ENCODE measurements at places on chromosomes 2 and 18. TPM values are rescaled to one million over a fixed set of nuclear protein-coding genes. Genes with fewer than 3 reads are reported as not detected.

GRCh38 chr2:191961556-191961955, 114.7 kb upstream of the CAVIN2 start:
- H3K4me3 ChIP-seq: no peak overlapping the region
- no peak overlapping the region for H3K27ac ChIP-seq
- no peaks in the 10 kb centered on the region for H3K4me1 ChIP-seq
- no peak for DNase-seq
- H3K27me3 ChIP-seq: no peaks in the 10 kb centered on the region
- no peaks in the 10 kb centered on the region for H3K36me3 ChIP-seq

DNA sequence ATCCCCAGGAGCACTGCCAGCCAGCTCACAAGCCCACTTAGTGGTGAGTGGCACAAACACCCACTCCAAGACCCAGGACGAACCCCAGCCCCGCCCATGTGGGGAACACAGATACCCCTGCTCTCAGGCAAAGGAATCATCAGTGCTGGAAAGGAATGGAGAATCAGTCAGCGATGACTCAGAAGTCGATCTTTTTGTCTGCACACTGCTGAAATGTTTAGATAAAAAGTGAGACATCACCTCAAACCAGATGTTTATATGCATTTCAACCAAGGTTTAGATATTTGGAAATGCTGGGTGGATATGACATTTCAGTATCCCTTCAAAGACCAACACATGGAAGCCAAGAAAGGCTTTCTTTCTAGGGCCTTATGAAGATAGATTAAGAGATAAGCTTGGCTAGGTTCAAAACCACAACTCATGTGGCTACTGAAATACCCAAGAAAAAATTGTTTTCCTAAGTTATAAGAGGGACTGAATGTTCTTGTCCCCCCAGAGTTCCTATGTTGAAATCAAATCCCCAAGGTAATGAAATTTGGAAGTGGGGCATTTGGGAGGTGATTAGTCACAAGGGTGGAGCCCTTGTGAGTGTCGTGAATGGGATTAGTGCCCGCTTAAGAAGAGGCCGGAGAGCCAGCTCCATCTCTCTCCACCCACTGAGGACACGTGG, 43.7 kb downstream of the POU3F3 start:
- H3K27ac ChIP-seq: no peak overlapping the region
- no peak for DNase-seq
- H3K27me3 ChIP-seq: no peaks in the 10 kb centered on the region
- H3K4me1 ChIP-seq: no peaks in the 10 kb centered on the region
- H3K4me3 ChIP-seq: no peak overlapping the region
- no peaks in the 10 kb centered on the region for H3K36me3 ChIP-seq

Gene RFX8
- total RNA-seq: 0.08 TPM

Gene CHRND
- total RNA-seq: not detected

DNA sequence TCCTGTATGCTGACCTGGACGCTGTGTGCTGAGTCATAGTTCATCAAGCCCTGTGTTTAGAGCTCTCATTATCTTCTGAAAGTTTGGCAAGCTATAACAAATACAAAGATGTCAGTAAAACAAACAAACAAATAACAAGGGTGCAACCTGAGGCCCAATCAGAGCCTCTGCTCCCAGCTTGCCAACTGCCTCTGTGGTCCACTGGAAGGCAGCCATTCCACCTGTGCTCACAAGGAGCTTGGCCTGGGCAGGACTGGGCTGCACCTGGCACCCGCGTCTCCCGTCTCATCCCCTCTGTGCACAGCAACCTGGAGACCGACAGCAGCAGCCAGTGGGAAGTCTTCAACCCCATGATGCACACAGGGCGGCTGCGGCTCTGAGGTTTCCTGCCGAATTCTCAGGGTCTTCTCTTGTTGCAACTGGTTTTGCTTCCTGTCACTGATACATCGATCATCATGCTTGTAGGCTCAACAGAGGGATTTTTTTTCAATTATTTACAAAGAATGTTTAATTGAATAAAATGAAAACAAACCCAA, 97.8 kb downstream of the TMEM18 start:
- H3K27me3 ChIP-seq: peaks cover 3% of the 10 kb centered on the region
- no peaks in the 10 kb centered on the region for H3K4me1 ChIP-seq
- no peaks in the 10 kb centered on the region for H3K36me3 ChIP-seq

GRCh38 chr2:12087175-12087574, 340.7 kb downstream of the LPIN1 start:
- no peaks in the 10 kb centered on the region for H3K4me1 ChIP-seq
- H3K27me3 ChIP-seq: no peaks in the 10 kb centered on the region
- no peaks in the 10 kb centered on the region for H3K36me3 ChIP-seq

GRCh38 chr2:10167316-10167715, 44.8 kb downstream of the RRM2 start:
- no peaks in the 10 kb centered on the region for H3K36me3 ChIP-seq
- no peaks in the 10 kb centered on the region for H3K27me3 ChIP-seq
- no peak for DNase-seq
- H3K4me3 ChIP-seq: no peak overlapping the region
- no peaks in the 10 kb centered on the region for H3K4me1 ChIP-seq

- H3K27me3 ChIP-seq: no peaks in the 10 kb centered on the region
- H3K36me3 ChIP-seq: no peaks in the 10 kb centered on the region
- no peak for DNase-seq
- H3K4me3 ChIP-seq: no peak overlapping the region
- no peak overlapping the region for H3K27ac ChIP-seq
Observed at GRCh38 chr2:172896661-172897081, 161.0 kb downstream of the RAPGEF4 start.

DNA sequence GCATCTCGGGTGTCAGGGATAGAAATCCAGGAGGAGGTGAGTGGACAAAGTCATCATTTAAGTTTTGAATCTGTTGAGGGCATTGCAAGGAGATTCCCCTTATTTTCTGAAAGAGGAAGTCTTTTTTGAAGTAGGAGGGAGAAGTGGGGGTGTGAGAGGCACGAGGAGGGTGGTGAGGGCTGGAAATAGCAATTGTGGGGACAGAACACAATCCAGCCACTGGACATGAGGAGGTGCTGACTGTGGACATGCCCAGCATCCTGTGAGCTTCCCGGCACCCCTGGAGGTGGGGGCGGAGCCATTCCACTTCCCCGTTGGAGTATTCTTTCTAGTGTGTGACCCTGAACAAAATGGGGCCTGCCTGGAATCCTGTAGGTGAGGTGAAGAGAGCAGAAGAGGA, 310.7 kb upstream of the EPAS1 start:
- no peaks in the 10 kb centered on the region for H3K27me3 ChIP-seq
- H3K36me3 ChIP-seq: no peaks in the 10 kb centered on the region
- peaks cover 18% of the 10 kb centered on the region for H3K4me1 ChIP-seq
- no peak overlapping the region for H3K4me3 ChIP-seq
- peak; percentile 24 for DNase-seq

- H3K36me3 ChIP-seq: peaks cover 19% of the 10 kb centered on the region
- peaks cover 23% of the 10 kb centered on the region for H3K4me1 ChIP-seq
- DNase-seq: no peak
Observed at GRCh38 chr2:216119986-216120385, 10.8 kb downstream of the XRCC5 start.

- H3K27me3 ChIP-seq: peaks cover 3% of the 10 kb centered on the region
- no peak for DNase-seq
Observed at GRCh38 chr18:12282442-12283039, 25.5 kb upstream of the TUBB6 start.

Gene ERFE
- 14.0 TPM for total RNA-seq

DNA sequence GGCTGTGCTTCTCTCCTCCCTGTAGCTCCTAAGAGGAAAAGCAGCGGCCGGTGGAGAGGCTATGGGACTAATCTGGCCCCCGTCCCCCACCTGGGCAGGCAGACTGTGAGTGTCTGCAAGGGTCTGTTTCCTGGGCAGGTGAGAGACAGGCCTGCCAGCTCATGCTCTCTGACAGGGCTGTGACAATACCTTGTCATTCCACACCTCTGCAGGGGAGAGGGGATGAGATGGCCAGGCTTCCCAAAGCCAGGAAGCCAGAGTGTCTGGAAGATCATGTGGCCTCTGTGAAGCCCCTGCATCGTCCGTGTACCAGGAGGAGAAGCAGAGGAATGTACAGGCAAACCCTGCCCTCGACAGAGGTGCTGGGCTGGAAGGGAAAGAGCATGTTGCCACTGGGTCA, 142.5 kb upstream of the GATA6 start:
- no peaks in the 10 kb centered on the region for H3K27me3 ChIP-seq
- no peak for DNase-seq
- no peak overlapping the region for H3K27ac ChIP-seq
- H3K4me3 ChIP-seq: no peak overlapping the region
- peaks cover 2% of the 10 kb centered on the region for H3K4me1 ChIP-seq
- no peaks in the 10 kb centered on the region for H3K36me3 ChIP-seq

DNA sequence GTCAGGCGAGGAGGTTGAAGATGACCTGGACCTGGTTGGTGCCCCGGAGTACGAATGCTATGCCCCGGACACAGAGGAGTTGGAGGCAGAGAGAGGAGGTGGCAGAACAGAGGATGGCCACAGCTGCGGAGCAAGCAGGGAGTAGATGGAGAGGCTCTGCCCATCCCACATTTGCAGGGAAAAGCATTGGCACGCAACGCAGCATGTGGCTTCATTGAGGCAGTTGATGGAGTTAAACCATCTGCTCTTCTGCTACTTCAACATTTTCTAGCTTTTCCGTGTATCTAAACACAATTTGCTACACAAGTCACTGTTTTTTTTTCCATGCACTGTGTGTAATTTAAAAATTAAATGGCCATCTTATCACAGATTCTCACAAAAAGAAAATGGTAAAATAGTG, 11.8 kb downstream of the RBFA start:
- peaks cover 8% of the 10 kb centered on the region for H3K36me3 ChIP-seq
- DNase-seq: no peak
- H3K4me3 ChIP-seq: no peak overlapping the region
- H3K27ac ChIP-seq: no peak overlapping the region
- no peaks in the 10 kb centered on the region for H3K27me3 ChIP-seq

- no peaks in the 10 kb centered on the region for H3K27me3 ChIP-seq
- no peak overlapping the region for H3K27ac ChIP-seq
- peaks cover 2% of the 10 kb centered on the region for H3K4me1 ChIP-seq
- H3K36me3 ChIP-seq: no peaks in the 10 kb centered on the region
- DNase-seq: no peak
- H3K4me3 ChIP-seq: no peak overlapping the region
Observed at GRCh38 chr18:62759704-62760402, 44.5 kb downstream of the PHLPP1 start.

DNA sequence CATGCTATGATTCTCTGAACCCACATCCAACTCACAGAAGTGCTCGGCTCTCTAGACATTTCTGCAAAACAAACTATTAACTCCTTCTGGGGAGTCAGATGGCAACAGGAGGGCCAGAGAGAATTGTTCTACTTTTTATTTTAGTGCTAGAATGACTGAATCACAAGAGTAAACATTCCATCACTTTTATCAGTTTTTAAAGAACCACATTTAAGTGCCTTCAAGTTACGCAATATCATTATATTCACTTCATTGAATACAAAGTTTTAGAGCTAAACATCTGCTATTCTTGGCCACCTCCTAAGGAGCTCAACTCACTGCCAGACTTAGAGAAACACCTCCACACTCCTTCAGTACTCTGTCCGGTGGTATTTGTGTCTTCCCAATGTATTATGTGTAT, 22.4 kb downstream of the B4GALT6 start:
- no peak overlapping the region for H3K4me3 ChIP-seq
- H3K27ac ChIP-seq: no peak overlapping the region
- no peak for DNase-seq
- no peaks in the 10 kb centered on the region for H3K4me1 ChIP-seq
- H3K27me3 ChIP-seq: no peaks in the 10 kb centered on the region

Gene PCGF1
- 11.1 TPM for total RNA-seq

DNA sequence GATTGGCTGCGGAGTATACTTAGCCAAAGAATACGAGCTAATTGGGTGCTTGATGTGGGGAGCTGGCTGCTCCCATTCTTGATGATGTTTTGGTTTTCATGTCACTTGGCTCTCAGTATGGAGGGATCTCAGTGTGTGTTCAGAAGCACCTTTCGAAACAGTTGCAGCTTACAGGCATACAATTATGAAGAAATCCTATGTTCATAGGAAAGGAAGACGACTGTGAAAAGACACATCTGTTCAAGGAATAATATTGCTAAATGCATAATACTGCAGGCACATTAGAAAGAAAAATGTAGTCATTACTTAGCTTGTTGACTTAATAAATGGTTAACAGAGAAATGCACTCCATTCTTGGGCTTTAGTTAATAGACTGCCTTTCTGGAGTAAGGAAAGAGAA, 4.1 kb downstream of the LRRC30 start:
- H3K27ac ChIP-seq: no peak overlapping the region
- no peaks in the 10 kb centered on the region for H3K4me1 ChIP-seq
- H3K36me3 ChIP-seq: no peaks in the 10 kb centered on the region
- no peaks in the 10 kb centered on the region for H3K27me3 ChIP-seq
- no peak overlapping the region for H3K4me3 ChIP-seq
- DNase-seq: no peak

DNA sequence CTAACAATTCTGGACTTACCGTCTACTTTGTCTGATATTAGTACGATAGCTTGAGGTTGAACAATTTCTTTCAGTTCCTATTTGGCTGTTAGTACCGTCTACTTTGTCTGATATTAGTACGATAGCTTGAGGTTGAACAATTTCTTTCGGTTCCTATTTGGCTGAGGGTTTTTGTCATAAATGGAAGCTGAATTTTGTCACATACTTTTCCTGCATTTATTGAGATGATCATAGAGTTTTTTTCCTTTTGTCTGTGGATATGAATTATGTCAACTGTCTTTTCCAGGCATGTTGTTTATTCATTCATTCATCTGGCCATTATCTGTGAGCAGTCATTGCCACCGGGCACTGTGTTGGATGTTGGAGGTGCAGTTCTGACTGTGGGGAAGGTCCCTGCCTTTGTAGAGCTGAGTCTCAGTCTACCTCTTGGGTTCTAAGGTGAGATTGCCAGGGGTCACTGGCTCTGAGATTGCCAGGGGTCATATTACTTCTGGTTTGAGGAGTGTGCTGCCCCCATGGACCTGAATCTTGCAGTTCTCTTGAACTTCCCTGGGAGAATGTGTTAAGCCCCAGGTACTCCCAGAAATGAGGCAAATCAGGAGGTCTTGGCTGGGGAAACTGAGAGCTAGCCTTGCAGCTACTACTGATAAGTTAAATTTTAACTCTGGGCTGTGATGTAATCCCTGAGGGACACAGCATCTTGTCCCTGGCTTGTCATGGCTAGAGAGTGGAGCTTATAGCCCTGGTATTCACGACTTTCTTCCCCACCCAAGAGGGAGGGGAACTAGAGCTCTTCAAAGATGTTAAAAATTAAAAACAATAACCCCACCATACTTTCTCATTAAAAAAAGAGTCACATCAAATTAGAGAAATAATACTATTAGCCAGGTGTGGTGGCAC, 89.1 kb upstream of the MBOAT2 start:
- no peak overlapping the region for H3K4me3 ChIP-seq
- H3K27me3 ChIP-seq: no peaks in the 10 kb centered on the region
- no peak overlapping the region for H3K27ac ChIP-seq
- no peak for DNase-seq

Gene IL36A
- not detected for total RNA-seq

GRCh38 chr2:129491308-129491707, 488.2 kb upstream of the RAB6C start:
- DNase-seq: no peak
- H3K27me3 ChIP-seq: peaks cover 8% of the 10 kb centered on the region
- H3K36me3 ChIP-seq: no peaks in the 10 kb centered on the region
- H3K4me1 ChIP-seq: no peaks in the 10 kb centered on the region
- no peak overlapping the region for H3K4me3 ChIP-seq
- no peak overlapping the region for H3K27ac ChIP-seq

Gene LRATD1
- 2.6 TPM for total RNA-seq

All from liver (tissue), 10 donors.